H9 (cell line): ENCODE measurements at places on chromosomes 2 and 18. TPM values are rescaled to one million over a fixed set of nuclear protein-coding genes. Genes with fewer than 3 reads are reported as not detected.
A peak's percentile ranks its signal among the peaks of the same experiment; 100 is the strongest.

DNA sequence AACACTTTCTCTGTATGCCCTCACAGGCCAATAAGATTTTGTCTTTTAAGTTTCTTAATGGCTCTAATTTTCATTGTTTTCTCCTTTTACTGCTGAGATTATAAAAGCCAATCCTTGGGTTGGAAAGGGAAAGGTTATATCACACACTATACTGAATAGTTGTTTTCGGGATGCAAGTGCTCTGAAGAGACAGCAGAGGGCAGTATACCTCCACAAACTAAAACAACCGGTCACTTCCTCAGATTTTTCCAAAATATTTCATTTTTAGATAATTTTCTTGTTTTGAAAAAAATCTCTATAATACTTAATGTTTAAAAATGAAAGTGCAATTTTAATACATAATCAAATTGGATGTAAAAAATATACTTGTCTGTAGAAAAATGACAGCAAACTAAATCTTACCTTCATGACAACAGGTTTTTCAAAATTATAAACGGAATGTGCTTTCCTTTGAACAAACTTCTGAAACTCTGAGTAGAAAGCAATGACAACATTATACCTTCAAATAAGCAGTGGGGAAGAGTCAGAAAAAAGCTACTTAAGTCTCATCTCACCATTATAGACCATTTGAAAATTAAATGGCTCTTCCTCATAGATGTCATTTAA lies 82.7 kb downstream of the ORC4 start:
- H3K27me3 ChIP-seq = no peaks in the 10 kb centered on the region
- no peak overlapping the region for H3K4me3 ChIP-seq
- peaks cover 36% of the 10 kb centered on the region for H3K36me3 ChIP-seq
- H3K4me1 ChIP-seq = no peaks in the 10 kb centered on the region
- no peak for DNase-seq

GRCh38 chr2:2825516-2826208 lies 494.6 kb upstream of the MYT1L start:
- H3K4me1 ChIP-seq = no peaks in the 10 kb centered on the region
- H3K4me3 ChIP-seq = no peak overlapping the region
- peak; percentile 14 for DNase-seq
- peaks cover 4% of the 10 kb centered on the region; the same call in 1 of the 2 replicates for H3K36me3 ChIP-seq
- H3K27ac ChIP-seq = no peak overlapping the region
- H3K27me3 ChIP-seq = no peaks in the 10 kb centered on the region

DNA sequence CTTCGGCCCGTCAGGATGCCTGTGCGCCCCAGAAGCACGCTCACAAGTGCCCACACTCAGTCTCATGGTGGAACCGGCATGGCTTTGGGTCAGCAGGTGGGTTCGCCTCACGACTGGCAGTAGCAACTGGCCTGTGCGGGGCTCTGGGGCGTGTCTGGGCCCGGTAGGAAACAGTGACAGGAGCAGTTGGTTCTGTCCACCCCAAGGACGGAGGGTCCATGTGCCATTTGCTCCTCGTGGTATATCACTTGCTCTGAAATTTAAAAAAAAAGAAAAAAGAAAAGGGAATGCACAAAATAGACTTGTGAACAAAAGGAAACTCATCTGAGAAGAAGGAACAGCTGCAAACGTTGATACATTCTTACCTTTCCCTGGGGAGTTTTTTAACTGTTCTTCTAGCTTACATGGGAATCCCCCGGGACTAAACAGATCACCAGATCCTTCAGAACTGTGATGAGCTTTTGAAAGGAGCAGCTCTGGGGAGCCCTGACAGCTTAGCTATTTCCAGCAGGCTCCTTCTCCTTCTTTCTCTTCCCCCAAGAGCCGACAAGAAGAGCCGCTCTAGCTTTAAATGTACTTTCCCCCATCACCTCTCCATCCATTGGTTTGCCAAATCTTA lies 42.8 kb downstream of the TRAPPC12 start:
- H3K4me1 ChIP-seq = no peaks in the 10 kb centered on the region
- no peak overlapping the region for H3K4me3 ChIP-seq
- H3K36me3 ChIP-seq = peaks cover 38% of the 10 kb centered on the region
- no peaks in the 10 kb centered on the region for H3K27me3 ChIP-seq
- no peak overlapping the region for H3K27ac ChIP-seq
- DNase-seq = no peak

DNA sequence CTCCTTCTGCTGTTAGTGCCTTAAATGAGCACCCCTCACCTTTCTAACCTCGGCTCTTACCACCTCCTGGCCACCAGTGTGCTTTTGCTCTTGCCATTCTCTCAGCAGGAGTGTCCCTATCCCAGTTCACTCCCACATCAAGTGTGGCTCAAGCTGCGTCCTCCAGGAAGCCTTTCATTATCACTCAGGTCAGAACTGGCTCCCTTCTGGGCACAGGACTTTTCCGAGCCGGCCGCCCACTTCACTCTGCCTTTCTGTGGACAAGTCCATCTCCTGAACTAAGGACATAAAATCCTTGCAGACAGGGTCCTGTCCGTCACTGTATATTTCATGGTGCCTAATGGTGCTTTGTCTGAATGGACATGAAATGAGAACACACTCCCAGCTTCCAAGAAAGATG lies 15.6 kb downstream of the TMEM127 start:
- no peak overlapping the region for H3K27ac ChIP-seq
- no peak overlapping the region for H3K4me3 ChIP-seq
- no peak for DNase-seq
- H3K36me3 ChIP-seq = peaks cover 10% of the 10 kb centered on the region; the same call in 2 of the 3 replicates

DNA sequence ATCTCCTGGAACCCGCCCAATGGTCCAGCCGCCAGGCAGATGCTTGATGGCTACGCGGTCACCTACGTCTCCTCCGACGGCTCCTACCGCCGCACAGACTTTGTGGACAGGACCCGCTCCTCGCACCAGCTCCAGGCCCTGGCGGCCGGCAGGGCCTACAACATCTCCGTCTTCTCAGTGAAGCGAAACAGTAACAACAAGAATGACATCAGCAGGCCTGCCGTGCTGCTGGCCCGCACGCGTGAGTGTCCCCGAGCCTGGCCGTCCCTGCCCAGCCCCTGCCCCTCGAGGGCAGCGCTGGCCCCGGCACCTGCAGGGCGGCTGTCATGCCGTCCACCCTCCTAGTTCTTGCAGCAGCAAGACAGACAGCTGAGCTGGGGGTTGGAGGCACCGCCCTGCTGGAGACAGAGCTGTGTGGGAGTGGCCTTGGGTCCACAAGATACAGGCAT lies 36.7 kb downstream of the MTERF4 start:
- no peak overlapping the region for H3K4me3 ChIP-seq
- H3K27me3 ChIP-seq = no peaks in the 10 kb centered on the region
- no peaks in the 10 kb centered on the region for H3K4me1 ChIP-seq
- DNase-seq = no peak
- no peaks in the 10 kb centered on the region for H3K36me3 ChIP-seq
- H3K27ac ChIP-seq = no peak overlapping the region

DNA sequence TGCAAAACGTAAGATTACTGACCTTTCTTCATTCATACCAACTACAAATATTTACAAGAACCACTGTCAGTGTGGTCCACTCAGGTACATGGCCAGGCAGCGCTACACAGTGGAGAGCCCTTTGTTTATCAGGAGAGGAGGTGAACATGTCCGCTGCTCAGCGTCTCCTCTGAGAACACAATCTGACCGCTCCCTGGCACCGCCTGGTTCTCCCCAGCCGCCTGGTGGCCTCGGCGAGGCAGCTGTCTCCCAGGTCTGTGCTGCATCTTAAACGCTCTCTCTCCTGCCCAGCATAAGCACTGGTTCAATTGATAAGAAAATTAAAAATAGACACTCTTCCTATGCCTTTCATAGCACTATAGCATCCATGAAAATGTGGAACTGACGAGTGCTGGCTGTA lies 146.8 kb upstream of the PXDN start:
- no peaks in the 10 kb centered on the region for H3K27me3 ChIP-seq
- H3K4me1 ChIP-seq = no peaks in the 10 kb centered on the region
- H3K4me3 ChIP-seq = no peak overlapping the region
- H3K36me3 ChIP-seq = no peaks in the 10 kb centered on the region
- H3K27ac ChIP-seq = no peak overlapping the region

DNA sequence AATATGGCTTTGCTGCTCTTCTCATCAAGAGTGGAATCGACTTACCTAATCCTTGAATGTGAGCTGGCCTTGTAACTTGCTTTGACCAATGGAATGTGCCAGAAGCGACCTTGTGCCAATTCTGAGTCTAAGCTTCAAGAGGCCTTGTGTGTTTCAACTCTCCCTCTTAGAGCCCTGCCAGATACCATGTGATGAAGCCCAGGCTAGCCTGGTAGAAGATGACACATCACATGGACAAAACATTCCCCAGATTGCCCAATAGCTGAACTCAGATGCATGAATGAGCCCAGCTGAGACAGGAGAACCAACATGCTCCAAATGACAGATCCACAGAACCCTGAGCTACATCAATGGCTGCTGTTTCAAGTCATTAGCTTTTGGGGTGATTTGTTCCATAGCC lies 4.2 kb upstream of the KLHL14 start:
- H3K36me3 ChIP-seq = no peaks in the 10 kb centered on the region
- H3K4me1 ChIP-seq = peaks cover 4% of the 10 kb centered on the region; the same call in 1 of the 2 replicates
- no peak overlapping the region for H3K4me3 ChIP-seq
- H3K27me3 ChIP-seq = peaks cover 15% of the 10 kb centered on the region
- DNase-seq = no peak
- no peak overlapping the region for H3K27ac ChIP-seq

DNA sequence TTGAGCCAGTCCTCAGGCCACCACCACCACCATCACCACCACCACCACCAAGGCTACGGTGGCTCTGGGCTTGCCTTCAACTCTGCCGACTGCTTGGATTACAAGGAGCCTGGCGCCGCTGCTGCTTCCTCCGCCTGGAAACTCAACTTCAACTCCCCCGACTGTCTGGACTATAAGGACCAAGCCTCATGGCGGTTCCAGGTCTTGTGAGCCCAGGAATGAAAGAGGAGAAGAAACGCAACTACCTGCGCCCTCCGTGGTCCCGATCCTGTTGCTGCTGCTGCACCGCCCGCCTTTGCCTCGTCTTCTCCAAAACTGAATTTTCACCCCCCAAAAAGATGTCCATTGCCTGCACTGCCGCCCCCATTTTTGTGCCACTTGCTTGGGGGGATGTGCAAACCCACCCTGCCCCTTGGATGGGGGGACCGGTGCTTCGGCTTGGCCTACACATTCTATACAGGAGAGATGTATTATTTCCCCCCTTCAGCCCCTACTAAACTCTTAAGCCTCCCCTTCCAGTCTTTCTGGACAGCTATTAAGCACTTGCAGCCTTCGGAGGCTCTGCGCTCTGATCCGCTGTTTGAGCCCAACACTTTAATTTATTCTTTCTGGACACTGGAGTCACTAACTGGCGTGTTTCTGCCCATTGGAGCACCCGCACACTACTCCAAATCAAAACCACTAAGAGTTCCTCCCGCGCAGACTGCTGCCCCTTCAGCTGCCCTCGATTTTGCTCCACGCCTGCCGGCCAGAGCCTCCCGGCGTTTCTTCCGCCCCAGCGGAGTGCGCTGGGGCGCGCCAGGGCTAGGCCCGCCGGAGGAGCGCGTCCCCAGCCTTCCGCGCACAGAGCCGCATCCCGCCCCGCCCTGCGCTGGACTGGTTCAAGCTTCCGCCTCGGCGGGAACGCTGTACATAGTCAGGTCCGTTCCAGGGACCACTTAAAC lies 5.7 kb downstream of the OTX1 start:
- DNase-seq = peak; percentile 52
- peak overlapping the region; percentile 47; the same call in 1 of the 2 replicates for H3K4me3 ChIP-seq
- H3K36me3 ChIP-seq = no peaks in the 10 kb centered on the region
- H3K27me3 ChIP-seq = peaks cover 86% of the 10 kb centered on the region
- H3K4me1 ChIP-seq = peaks cover 10% of the 10 kb centered on the region; the same call in 1 of the 2 replicates

DNA sequence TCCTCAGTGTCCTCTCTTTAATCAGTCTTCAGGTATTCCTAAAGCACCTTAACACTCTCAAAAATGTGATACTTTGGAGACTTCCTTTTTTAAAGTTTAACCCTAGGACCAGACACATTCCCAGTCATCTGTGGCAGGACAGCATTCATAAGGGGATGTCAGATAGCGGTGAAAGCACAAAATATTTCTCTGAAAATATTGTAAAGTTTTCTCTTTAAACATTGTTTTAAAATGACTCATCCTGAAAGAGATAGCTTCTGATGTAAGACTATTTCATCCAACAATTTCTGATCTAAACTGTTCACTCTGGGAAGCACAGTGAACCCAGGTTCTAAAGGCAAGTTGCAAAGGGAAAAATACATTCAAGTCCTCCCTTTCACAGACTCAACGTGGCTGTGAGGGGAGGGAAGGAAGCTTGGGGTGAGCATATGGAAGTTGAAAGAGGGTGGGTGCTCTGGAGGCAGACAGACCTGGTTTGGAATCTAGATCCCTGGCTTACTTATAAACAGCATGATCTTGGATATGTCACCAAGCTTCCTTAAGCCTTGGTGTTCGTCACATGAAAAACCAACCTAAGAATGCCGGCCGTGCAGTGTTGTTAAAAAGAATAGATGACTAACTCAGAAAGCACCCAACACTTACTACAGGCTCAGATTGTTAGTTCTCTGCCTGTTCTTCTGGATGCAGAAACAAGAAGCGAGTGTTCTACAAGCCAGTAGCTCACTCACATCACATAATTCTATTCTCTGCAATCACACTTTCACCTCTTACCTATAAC lies 12.1 kb downstream of the GALNT14 start:
- no peak overlapping the region for H3K27ac ChIP-seq
- DNase-seq = no peak
- H3K36me3 ChIP-seq = no peaks in the 10 kb centered on the region
- H3K4me1 ChIP-seq = no peaks in the 10 kb centered on the region; the same call in 1 of the 2 replicates
- no peak overlapping the region for H3K4me3 ChIP-seq

- H3K4me1 ChIP-seq = peaks cover 7% of the 10 kb centered on the region; the same call in 1 of the 2 replicates
- H3K36me3 ChIP-seq = no peaks in the 10 kb centered on the region
- H3K27ac ChIP-seq = no peak overlapping the region
- no peaks in the 10 kb centered on the region for H3K27me3 ChIP-seq
Measured at GRCh38 chr2:201906777-201907562, 100.6 kb downstream of the CDK15 start.

GRCh38 chr2:33298233-33298632 lies 178.2 kb upstream of the RASGRP3 start:
- H3K36me3 ChIP-seq = 0 out of 3 replicates have a peak, but pooled peaks cover 2% of the 10 kb centered on the region
- no peaks in the 10 kb centered on the region for H3K27me3 ChIP-seq
- no peaks in the 10 kb centered on the region for H3K4me1 ChIP-seq
- no peak for DNase-seq

- no peaks in the 10 kb centered on the region for H3K36me3 ChIP-seq
- DNase-seq = peak; percentile 76
- no peaks in the 10 kb centered on the region for H3K4me1 ChIP-seq
- no peak overlapping the region for H3K4me3 ChIP-seq
- H3K27me3 ChIP-seq = peaks cover 4% of the 10 kb centered on the region; the same call in 1 of the 2 replicates
Measured at GRCh38 chr2:219352448-219353023, 20.0 kb upstream of the RESP18 start.

GRCh38 chr2:186883666-186884065 lies 34.7 kb upstream of the ZSWIM2 start:
- H3K36me3 ChIP-seq = no peaks in the 10 kb centered on the region; the same call in 2 of the 3 replicates
- H3K27ac ChIP-seq = no peak overlapping the region
- H3K4me1 ChIP-seq = no peaks in the 10 kb centered on the region

GRCh38 chr2:15942711-15943345 lies 2.5 kb downstream of the MYCN start:
- H3K27me3 ChIP-seq = no peaks in the 10 kb centered on the region
- peaks cover 52% of the 10 kb centered on the region for H3K36me3 ChIP-seq
- DNase-seq = no peak
- H3K27ac ChIP-seq = no peak overlapping the region
- H3K4me3 ChIP-seq = peak overlapping the region; percentile 97
- H3K4me1 ChIP-seq = peaks cover 8% of the 10 kb centered on the region

The PRKAG3 gene
- total RNA-seq = not detected in 2 replicates

The ACMSD gene
- not detected in 2 replicates for total RNA-seq

The RBM44 gene
- total RNA-seq = 0.15 and 0.22 TPM in 2 replicates
